ENCODE measurements at places on chromosomes 3 and 15.

GRCh38 chr15:53987480-53987879 is 9.2 kb downstream of the UNC13C start:
- DNase-seq, result no peak

DNA sequence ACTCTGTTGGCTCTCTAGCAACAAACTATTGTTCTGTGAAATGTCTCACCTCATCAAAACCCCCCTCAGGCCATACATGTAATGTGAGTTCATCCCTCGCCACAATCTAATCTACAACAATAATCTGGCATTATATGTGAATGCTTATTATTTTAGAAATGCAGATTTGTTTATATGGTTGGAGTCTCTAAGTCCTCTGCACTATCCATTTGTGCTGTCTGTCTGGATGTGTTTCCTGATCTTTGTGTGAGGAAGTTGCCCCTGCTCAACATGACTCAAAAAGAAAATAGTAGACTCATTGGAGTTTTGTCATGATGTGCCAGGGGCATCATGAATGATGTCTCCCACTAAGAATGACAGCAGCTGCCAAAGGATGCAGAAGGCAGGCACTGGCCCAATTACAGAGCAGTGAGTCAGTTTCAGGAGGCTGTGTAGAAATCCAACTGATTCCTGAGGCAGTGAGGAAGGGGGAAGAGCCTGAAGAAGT is 161.6 kb upstream of the PDZRN3 start:
- no peak for DNase-seq

GRCh38 chr15:63699101-63699785 is 102.1 kb downstream of the FBXL22 start:
- DNase-seq, result no peak

- no peak for DNase-seq
Measured at GRCh38 chr15:71146580-71146982, 31.3 kb downstream of the THSD4 start.

DNA sequence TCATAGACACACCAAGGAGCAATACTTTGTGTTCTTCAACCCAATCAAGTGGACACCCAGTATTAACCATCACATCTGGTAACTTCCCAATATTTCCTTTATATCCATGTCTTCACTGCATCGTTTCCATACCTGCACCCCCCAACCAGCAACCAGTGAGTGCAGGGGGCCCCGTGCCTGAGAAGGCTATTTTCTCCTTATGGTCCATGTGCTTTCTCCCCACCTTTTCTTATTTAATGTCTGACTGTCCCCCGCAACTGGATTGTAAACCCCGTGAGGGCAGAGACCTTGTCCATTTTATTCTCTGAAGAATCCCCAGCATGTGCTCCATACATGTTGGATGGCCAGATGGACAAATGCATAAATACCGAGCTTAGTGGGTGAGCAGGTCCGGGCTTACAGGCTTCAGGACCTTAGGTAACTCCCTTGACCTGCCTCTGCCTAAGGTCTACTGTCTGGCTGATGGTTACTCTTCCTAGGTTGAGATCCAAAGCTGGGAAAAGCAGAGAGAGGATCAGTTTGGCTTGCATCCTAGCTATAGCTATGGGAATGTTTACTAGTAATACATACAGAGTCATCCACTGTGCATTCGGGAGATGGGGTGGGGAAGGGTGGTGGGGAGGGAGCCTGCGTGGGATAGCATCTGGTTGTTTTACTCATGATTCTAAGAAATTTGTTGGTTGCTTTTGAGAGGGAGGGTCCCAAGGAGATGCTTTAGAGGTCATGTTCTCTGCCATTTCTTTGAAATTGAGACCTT is 41.5 kb downstream of the PXYLP1 start:
- DNase-seq, result no peak

- no peak for DNase-seq
Measured at GRCh38 chr3:29454161-29454611, 173.3 kb downstream of the RBMS3 start.
